Activated CD8-positive, alpha-beta memory T cell treated with anti-CD3 and anti-CD28 coated beads, Interleukin-2, amount 10 ng/mL, durations not matched to agents 7 days and 5 days (primary cell): ENCODE measurements at places on chromosomes 16 and 17. TPM values are rescaled to one million over a fixed set of nuclear protein-coding genes. Genes with fewer than 3 reads are reported as not detected.

The KRT39 gene
- total RNA-seq = not detected

The EPX gene
- not detected for total RNA-seq

The HSF4 gene
- 15.0 TPM for total RNA-seq

The TOP2A gene
- total RNA-seq = 347 TPM

The PAM16 gene
- 47.5 TPM for total RNA-seq

The NPIPA3 gene
- total RNA-seq = not detected

The GSDMA gene
- not detected for total RNA-seq

The SMPD3 gene
- total RNA-seq = 7.9 TPM

DNA sequence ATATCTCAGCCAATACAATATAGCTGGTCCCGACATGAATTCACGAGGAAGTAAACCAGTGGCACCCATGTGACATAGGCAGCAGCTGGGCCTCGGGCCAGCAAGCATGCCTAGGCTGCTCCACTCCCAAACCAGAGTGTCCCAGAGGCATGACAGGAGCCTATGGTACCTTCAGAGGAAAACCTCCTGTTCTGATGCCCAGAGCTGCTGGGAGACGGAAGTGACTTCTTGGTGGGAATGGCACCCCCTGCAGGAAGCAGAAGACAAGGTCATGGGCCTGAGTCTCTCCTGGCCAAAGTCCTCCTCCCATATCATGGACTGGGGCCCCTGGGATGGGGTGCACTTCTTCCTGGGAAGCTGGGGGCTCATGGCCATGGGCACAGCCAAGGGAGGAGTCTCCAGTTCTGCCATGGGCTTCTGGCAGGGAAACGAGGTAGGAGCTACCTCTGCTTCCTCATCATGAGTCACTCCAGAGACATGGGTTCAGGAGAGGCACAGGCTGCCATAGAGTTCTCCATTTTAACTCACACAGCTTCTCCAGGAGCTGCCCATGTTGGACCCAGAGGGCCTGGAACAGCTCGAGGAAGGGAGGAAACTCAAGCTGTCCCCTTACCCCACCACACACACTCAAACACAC is 13.4 kb downstream of the FBF1 start:
- H3K27ac ChIP-seq = no peak overlapping the region
- H3K4me1 ChIP-seq = no peaks in the 10 kb centered on the region
- H3K36me3 ChIP-seq = peaks cover 2% of the 10 kb centered on the region
- no peak for DNase-seq

DNA sequence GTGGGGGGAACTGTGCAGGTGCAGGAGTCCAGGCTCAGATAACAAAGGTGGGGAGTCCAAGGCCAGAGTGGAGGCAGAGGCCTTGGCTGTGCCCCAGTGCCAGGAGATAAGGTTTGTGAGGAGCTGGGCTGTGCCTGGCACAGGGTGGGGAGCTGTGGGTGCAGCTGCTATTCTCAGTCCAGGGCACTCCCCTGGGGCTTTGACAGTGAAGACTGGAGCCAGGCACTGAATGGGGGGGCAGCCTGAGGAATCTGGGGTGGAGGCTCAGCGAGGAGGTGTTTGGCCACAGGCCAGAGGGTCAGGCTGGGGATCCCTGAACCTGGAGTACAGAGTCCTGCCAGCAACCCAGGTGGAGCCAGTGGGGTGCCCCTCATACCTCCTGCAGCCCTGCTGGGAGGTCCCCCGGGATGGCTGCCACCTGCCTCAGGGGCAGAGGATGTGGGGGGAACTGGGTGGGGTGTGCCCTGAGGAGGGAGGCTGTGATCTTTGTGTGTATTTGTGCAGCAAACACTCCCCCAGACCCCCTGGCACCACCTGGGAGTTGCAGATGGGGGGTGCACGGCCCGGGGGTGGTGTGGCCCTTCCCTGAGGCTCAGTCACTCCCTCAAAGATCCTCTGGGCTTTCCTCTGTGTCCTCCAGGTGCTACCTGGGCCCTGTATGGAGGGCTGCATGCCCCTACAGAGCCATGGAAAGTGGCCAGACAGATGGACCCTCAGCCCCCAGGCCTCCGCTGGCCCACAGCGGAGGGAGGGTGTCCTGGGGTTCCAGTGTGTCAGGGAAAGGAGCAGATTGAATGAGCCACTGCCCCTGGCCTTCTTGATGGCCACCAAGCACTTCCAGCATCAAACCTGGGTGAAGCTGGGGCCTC is 44.5 kb upstream of the SMPD3 start:
- DNase-seq = no peak
- H3K4me3 ChIP-seq = no peak overlapping the region
- H3K36me3 ChIP-seq = no peaks in the 10 kb centered on the region
- H3K27me3 ChIP-seq = peaks cover 18% of the 10 kb centered on the region
- H3K4me1 ChIP-seq = no peaks in the 10 kb centered on the region

DNA sequence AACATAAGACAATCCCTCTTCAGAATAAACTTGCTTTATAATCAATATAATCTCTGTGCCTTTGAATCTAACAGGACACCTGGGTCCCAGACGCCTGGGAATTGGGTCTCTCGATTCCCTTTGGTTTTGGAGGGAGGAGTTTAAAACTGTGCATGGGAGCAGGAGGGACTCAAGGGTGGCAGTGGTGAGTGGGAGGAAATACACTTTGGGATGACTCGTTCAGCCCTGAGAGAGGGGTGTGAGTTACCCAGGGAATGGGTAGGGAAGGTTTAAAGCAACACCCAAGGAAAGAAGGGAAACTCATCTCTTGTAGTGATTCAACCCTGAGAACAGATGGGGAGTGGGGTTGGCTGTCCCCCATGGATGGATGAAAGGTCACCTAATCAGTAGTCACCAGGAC is 1.6 kb downstream of the RANGRF start:
- peaks cover 43% of the 10 kb centered on the region for H3K4me1 ChIP-seq
- no peaks in the 10 kb centered on the region for H3K27me3 ChIP-seq
- no peak for DNase-seq
- H3K36me3 ChIP-seq = peaks cover 12% of the 10 kb centered on the region
- H3K4me3 ChIP-seq = peak overlapping the region; percentile 90

DNA sequence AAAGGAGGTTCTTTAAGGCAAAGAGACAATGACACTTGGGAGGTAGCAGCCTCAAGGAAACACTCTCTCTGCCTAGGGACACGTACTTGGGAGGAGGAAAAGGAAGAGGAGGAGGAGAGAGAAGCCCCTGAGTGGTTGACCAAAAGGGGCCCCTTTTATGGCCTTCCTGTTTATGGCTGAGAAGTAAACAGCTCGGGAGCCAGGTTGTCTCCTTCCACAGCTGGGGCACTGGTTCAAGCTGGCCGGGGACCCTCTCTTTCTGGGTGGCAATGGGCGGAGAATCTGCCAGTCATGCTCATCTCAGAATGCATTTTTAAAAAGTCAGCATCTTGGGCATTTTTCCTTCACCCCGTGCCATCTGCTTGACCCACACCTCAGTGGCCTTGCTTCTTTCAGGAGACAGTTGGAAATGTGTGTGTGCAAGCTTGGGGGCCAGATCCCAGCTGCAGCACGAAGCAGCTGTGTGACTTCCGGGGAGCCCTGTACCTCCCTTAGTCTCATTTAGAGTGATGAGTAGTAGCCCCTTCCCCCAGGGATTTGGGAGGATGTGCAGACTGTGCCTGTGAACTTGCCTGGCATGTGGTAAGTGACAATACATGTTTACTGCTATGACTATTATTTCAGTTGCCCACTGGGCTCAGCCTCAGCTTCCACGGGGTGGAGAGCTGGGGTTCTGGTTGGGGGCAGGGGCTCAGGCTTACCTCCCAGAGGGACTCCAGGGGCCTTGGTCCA is 33.8 kb upstream of the SALL1 start:
- no peaks in the 10 kb centered on the region for H3K4me1 ChIP-seq
- no peak for DNase-seq
- no peaks in the 10 kb centered on the region for H3K36me3 ChIP-seq
- H3K27ac ChIP-seq = no peak overlapping the region
- H3K27me3 ChIP-seq = no peaks in the 10 kb centered on the region

DNA sequence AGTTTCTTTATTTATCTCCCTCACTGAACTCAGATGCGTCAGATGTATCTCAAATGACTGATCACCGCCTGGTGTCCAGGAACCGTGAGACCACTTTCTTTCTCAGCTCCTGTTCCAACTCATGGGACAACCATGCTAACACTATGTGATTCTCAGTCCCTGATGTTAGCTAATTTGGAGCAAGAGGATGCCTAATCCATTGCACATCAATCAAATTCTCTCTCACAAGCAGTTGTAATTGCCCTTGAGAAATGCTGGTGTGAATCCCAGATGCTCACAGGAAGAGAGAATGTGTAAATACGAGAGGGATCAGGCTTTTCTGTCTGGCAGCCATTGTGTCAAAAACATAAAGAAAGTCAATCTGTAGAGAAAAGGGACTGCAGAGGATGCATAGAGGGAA is 134.9 kb downstream of the WSCD1 start:
- DNase-seq = no peak
- H3K27me3 ChIP-seq = peaks cover 4% of the 10 kb centered on the region
- no peak overlapping the region for H3K4me3 ChIP-seq
- H3K4me1 ChIP-seq = no peaks in the 10 kb centered on the region
- H3K36me3 ChIP-seq = no peaks in the 10 kb centered on the region

GRCh38 chr17:68658999-68659780 is 58.0 kb upstream of the FAM20A start:
- no peak overlapping the region for H3K4me3 ChIP-seq
- H3K27me3 ChIP-seq = peaks cover 5% of the 10 kb centered on the region
- DNase-seq = no peak
- no peaks in the 10 kb centered on the region for H3K36me3 ChIP-seq
- H3K27ac ChIP-seq = no peak overlapping the region

DNA sequence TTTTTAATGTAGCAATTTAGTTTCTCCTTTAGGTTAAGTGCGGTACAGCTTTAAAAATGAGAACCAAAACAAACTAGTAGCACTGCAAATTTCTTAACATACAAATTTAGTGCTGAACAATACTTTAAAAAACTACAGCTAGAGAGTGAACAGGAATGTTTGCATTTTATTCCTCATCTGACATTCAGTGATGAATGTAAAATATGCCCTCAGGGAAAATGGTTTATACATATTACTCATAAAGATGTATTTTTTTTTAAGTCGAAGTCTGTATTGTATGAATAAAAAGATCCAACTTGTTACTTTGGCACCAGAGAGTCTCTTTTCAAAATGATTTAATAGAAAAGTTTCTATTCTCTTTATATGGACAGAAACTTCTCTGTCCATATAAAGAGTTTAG is 96.8 kb downstream of the BRIP1 start:
- peaks cover 66% of the 10 kb centered on the region for H3K36me3 ChIP-seq
- no peaks in the 10 kb centered on the region for H3K4me1 ChIP-seq
- DNase-seq = no peak
- H3K27ac ChIP-seq = no peak overlapping the region

DNA sequence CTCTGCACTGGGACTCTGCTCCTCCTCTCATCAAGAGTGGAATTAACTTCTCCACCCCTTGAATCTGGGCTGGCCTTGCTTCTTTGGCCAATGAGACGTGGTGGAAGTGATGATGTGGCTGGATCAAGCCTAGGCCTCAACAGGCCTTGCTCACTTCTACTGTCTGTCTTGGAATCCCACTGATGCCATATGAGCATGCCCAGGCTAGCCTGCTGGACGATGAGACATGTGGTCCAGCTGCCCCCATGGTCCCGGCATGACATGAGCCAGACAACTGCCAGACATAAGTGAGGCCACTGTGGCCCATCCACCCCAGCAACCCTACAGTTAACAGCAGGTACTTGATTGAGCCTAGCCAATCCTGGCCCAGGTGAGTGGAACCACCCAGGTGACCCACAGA is 18.7 kb downstream of the VAC14 start:
- DNase-seq = no peak
- peaks cover 42% of the 10 kb centered on the region for H3K36me3 ChIP-seq
- no peak overlapping the region for H3K27ac ChIP-seq
- no peak overlapping the region for H3K4me3 ChIP-seq
- no peaks in the 10 kb centered on the region for H3K27me3 ChIP-seq

DNA sequence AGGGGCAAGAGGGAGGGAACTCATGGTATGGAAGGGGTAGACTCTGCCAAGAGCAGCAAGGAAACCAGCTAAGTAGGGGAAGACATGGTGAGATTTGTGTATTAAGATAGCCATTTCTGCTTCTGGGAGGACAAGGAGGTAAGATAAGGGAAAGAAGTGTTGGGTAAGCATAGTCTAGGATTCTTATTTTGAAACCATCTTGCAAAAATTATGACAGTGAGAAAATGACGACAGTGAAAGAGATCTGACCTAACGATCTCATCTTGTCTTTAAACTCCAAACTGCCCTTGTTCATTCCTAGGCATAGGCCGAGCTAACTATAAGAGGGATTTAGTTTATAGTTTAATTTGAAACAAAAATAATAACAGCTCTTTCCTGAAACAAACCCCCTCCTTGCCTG is 5.6 kb upstream of the RBL2 start:
- no peak overlapping the region for H3K27ac ChIP-seq
- no peak for DNase-seq
- peaks cover 4% of the 10 kb centered on the region for H3K4me1 ChIP-seq
- H3K27me3 ChIP-seq = no peaks in the 10 kb centered on the region
- H3K36me3 ChIP-seq = peaks cover 6% of the 10 kb centered on the region

- no peak for DNase-seq
- H3K4me3 ChIP-seq = no peak overlapping the region
Measured at GRCh38 chr17:82787081-82787848, 35.4 kb downstream of the TBCD start.

- no peak for DNase-seq
- H3K4me1 ChIP-seq = no peaks in the 10 kb centered on the region
- no peaks in the 10 kb centered on the region for H3K27me3 ChIP-seq
- H3K4me3 ChIP-seq = no peak overlapping the region
- H3K36me3 ChIP-seq = no peaks in the 10 kb centered on the region
Measured at GRCh38 chr16:13245713-13246377, 344.4 kb downstream of the SHISA9 start.

DNA sequence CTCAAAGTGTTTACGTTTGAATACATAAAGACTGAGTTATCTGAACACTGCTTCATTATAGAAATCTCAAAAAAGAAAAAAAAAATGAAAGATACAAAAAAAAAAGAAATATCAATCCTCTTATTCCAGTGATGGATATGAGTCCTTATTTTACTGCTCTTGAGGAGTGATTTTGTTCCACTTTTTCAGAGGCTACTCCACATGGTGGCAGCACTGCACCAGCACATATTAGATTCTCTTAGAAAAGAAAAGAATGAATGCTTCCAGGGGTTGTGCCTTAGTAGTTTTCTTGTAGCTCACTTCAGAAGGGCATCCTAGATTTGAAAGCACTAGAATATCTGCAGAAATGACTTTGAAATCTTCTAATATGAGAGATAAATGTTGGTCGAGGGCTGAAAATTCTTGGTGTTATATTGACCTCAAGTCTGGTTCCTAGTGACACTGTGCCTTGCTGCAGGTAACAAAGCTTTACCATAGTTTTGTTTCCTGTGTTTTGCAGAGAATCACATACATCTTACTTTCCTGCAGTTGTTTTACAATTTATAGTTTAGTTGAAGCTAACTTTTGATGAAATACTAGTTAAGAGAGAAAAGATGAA is 25.9 kb downstream of the AP2B1 start:
- no peak overlapping the region for H3K27ac ChIP-seq
- peak; percentile 56 for DNase-seq
- H3K4me1 ChIP-seq = no peaks in the 10 kb centered on the region
- H3K36me3 ChIP-seq = peaks cover 36% of the 10 kb centered on the region
